DMS79 (cell line): ENCODE measurements at places on chromosomes 7 and 10.

DNA sequence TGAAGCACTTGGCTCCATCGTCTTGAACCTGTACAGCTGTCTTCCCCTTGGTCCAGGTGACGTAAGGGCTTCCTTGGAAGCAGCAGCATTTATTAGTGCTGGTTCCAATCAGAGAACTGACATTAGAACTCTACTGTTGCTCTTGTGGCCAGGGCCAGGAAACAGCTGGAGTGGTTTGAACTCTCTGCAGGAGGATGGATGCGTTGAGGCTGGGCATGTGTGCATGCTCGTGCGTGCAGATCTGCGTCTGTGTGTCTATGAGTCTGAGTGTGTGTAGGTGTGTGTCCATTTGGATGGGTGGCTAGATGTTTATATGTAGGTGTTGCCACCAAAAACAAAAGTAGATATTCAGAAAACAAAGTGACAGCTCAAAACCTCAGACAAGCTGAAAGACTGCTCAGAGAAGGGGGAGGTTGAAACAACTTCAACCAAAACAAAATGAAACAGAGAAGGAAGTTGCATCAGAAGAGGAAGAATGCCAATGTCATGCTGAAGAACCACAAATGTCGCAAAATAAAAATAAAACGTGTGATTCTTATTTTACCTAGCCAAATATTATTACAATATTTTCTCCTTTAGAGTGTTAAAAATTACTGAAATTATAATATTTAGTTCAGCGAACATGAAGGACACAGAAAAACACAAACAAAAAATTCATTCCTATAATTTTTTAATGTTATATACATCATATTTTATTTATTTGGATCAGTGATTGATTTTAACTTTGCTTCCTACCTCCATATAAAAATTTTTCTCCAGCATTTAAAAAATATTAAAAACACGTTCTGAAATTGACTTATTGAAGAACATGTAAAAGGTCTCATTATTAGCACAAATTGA lies 96.1 kb upstream of the MKLN1 start:
- DNase-seq: no peak

- DNase-seq: no peak
These were observed 151.4 kb upstream of the FERD3L start for GRCh38 chr7:19296617-19297016.

DNA sequence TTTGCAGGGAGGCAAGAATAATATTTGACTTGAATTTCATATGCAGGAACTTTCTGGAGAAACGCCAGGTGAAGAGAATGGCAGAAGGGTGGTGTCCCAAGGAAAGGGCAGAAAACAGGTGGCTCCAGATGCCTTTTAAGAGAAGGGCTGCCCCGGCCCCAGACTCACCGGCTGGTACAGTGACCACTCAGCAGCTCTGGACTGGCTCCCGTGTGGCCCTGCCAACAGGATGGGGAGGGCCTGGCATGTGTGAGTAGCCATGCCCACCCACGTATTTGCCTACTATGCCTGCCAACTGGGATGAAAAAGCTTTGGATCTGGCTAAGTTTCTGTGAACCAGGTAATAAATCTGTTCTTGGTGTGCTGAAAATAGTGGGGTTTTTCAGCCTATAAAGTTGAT lies 159.5 kb downstream of the PRKAG2 start:
- peak; percentile 16 for DNase-seq

GRCh38 chr10:83543691-83544462 lies 595.4 kb upstream of the GHITM start:
- no peak for DNase-seq

- DNase-seq: no peak
These were observed 48.6 kb downstream of the ARHGAP19 start for GRCh38 chr10:97243836-97244235.

GRCh38 chr10:125719173-125720001 lies at the start of gene EDRF1:
TSS of gene EDRF1 (plus strand) at chr10:125719709. CDS start at chr10:125719808, 99 bp downstream.
- DNase-seq: peak; percentile 67

DNA sequence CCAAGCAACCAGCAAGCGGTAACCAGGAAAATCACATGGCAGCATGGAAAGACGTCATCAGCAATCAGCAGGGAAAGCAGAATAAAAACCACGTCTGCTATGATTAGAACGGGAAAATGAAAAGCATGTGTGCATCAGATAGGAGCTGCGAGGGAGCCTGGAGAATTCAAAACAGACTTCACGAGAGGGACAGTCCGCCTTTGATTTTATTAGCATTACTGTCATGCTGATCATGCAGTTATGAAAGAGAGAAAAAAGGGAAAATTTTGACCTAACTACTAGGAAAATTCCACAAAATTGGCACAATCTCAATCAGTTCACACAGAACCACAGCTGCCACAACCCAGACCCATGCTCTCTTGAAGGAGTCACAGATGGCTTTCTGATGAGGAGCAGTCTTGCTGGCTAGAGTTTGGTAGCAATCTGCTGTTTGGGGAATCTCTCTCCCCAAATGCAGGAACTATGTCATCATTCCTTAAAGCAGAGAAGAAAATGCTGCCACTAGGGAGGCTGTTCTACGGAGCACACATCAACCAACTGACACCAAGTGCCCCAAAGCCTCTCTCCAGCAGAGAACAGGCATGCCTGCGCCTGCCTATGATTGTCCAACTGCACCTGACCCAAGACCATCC lies 295.9 kb downstream of the TNS3 start:
- DNase-seq: no peak

DNA sequence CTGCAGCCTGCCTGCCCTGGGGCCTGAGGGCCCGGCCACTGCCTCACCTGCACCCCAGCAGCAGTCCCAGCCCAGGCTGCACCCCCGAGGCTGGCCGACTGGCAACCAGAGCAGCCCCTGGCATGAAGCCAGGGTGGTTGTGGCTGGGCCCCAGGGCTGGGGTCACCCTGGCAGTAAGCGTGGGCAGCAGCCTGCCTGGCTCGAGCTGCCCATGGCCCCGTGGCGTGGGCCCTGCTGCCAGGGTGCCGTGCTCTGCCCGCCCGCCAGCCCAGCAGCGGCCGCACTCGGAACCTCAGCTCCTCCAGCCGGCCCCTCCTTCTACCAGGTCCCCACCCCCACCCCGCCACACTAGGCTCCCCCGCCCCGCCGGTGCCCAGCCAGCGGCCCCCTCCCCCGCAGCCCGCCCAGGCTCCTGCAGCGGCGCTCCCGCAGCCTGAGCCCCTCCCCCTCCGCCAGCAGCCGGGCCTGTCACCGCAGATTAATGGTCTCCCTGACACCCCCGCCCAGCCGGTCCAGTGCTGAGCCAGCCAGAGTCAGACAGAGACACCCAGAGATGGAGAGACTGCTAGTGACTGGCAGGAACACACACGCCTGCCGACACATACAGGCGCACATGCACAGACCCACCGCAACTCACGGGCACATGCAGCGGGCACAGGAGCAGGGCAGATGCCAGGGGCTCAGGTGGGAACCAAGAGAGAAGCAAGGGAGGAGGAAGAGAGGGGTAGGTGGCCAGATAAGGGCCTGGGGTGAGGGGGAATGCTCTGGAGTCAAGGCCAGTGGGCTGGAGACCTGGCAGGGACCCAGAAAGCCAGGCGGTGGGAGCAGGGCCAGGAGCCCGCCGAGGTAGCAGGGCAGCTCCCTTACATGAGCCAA lies 22.4 kb downstream of the KCNH2 start:
- no peak for DNase-seq

- DNase-seq: no peak
These were observed 25.8 kb downstream of the MSRB2 start for GRCh38 chr10:23121135-23121534.

- DNase-seq: no peak
These were observed 9.2 kb downstream of the PLAU start for GRCh38 chr10:73920089-73920488.

DNA sequence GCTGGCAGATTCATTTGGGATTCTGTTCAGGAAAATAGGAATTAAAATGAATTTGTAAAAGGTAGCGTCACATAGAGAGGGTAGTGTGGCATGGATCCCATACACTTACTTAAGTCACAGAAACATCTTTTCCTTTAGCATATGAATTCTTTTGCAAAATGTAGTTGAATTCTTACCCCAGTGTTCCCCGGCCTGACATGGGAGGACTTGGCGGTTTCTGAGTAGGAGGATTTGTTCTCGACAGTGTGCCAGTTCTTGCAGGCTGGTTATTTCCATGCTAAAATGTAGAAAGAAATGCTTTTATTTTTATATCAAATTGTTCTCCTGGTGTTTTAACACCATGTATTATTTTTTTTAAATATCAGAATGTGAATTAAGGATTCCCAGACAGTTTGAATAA lies 72.6 kb downstream of the PDSS1 start:
- no peak for DNase-seq

DNA sequence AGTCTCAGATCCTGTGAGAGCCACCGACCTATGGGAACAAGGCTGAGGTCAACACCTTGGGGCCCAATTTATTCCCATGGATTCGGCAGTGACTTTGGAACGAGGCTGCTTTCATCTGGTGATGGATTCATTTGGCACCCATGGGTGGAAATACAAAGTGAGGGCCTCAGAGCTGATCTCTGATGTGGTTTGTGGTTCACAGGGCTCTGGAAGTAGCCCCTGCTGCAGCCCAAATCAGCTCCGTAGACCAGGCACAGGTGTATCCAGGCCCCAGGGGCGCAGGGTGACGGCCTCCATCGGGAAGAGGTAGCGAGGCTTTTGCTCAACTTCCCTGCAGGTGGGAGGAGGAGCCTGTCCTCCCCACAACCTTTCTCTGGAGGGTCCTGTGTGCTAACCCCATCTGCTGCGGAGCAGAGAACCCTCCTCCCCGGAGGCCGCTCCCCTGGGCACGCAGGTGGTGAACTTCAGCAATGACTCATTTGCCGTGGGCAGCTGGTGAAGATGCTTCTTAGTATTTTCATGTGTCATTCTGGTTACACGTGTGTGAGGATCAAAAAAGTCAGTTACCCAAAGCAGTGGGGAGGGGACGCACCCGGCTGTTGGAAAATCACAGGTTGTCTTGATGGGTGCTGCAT lies 7.5 kb upstream of the JAKMIP3 start:
- no peak for DNase-seq

GRCh38 chr10:124708246-124708779 lies 35.9 kb downstream of the FAM53B start:
- no peak for DNase-seq

DNA sequence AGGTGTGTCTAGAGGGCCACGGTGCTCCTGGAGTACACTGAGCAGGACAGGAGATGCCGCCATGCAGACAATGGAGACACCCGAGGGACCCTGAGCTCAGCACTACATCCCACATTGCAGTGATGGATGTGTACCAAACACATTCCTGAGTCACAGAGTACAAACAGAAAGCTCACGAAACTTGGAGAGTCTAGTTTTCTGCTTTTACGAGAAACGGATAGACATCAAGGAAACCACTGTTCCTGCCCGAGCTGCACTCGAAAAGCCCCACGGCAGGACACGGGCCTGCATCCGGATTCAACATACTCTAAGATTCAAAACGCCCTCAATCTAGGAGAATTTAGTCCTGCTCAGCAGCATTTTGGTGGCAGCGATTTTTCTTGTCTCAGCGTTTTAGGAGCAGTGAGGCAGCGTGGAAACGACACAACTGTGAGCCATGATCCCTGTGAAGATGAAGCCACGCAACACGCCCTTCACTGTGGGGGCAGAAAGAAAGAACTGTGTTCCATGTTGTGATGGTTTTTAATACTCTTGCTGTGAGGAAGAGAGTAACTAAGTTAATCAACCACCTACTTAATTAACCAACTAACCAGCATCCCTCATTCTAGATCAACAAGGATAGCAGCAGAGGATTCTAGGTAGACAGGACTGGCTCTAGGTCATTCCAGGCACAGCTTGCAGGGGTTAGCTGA lies 3.2 kb downstream of the TNS3 start:
- no peak for DNase-seq

DNA sequence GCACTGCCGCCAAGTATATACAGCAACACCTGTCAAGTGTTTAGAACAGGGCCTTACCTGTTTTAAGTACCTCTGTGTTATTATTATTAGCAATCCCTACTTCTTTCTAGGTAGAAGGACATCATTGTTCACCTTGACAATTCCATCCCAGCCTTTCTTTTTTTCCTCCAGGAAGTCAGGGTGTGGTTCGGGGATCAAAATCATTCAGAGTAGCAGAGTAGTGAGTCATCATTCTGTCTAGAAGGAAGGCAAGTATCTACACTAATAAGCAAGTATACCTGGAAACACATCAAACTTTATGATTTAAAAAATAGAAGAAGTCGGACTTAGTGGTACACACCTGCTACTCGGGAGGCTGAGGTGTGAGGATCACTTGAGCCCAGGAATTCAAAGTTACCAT lies 25.5 kb upstream of the CAPZA2 start:
- no peak for DNase-seq

DNA sequence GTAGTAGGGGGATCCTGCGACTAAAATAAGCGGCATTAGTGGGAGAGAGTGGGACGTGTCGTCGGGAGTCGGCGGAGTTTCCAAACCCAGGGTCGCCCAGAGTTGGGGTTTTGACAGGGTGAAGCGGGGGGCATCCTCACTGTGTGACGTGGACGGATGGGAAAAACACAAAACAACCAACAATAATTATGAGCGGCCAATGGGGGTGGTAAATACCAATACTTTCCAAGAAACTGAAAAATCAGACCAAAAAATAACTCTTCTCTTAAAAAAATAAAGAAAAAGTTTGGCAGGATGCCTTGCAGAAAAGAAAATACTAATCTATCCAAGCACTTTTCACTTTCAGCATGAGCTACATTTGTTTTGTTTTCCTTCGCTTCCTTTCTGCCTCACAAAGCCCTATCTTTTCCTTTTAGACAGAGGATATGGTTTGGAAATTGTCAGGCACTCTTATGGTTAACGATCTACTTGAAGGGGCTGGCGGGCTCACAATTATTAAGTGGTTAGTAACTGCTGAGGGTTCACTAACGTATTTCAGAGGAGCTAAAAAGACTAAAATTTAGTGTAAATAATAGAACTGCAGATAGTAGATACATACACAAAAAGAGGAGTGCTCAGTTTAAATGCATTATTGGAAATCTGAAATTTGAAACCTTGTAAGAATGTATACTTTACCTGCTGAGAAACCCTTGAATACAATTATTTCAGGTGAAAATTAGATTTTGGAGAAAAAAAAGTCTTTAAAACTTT lies 802 bp upstream of the CDK6 start:
- no peak for DNase-seq

GRCh38 chr7:135180122-135180521 lies 9.6 kb upstream of the CYREN start:
- DNase-seq: no peak

DNA sequence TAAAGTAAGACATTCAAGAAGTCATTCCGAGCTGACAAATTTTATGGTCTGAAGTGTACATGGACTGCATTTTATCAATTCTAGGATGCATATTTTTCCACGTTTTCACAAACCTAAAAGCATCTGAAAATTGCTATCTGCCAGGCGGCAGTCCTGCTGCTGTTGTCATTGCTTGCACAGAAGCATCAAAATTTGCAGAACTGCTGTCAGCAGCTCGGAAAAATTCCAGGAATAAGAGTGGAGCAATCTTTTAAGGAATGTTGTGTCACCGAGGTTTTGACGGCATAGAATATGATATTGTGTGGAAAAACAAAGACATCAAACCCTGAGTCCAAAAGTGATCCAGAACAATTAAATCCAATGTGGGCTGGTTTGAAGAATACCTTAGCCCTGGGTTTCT lies 61.4 kb downstream of the CHCHD3 start:
- DNase-seq: no peak

GRCh38 chr10:18486438-18486837 lies 164.9 kb downstream of the NSUN6 start:
- no peak for DNase-seq

GRCh38 chr7:5350600-5351385 lies 68.0 kb downstream of the SLC29A4 start:
- no peak for DNase-seq
